Hematopoietic multipotent progenitor cell treated with erythropoietin and hydrocortisone succinate and interleukin-3 and kit ligand, for 15 days (in vitro differentiated cells): ENCODE measurements at places on chromosomes 12 and 14.

- DNase-seq = no peak
These were observed 43.6 kb downstream of the SYNE3 start for GRCh38 chr14:95472819-95473251.

DNA sequence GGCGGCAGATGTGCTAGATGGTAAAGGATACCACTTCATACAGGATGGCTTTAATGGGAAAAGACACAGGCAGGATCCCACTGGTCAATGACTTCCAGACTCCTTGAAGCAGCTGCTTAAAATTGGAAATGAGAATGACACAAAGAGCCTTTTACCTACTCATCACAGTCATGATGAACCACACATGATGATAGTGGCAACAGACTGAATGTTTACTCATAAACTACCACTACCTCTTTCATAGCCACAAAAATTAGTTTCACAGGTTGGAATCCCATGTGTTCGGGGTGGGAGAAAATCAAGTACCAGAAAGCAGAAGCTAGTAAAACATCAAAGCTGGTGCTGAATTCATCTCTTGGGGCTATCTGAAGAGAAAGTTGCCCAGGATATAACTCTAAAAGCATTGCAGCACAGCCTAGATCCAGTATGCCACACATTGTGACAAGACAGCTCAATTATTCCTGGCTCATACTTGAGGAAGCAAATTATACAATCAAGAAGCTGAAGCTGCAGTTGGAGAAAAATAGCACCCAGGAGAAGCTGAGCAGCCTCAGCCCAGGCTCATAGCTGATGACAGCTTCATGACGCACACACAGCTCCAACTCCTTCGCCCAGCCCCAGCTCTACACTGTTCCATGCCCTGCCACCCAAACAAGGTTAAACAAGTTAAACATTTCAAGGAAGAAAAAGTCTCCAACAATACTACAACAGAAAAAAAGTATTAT is 29.0 kb upstream of the C12orf50 start:
- DNase-seq = no peak

- no peak for DNase-seq
These were observed 100.2 kb downstream of the PDZRN4 start for GRCh38 chr12:41288142-41288811.

- peak; percentile 71 for DNase-seq
These were observed 198.9 kb downstream of the EPS8 start for GRCh38 chr12:15590180-15590826.

DNA sequence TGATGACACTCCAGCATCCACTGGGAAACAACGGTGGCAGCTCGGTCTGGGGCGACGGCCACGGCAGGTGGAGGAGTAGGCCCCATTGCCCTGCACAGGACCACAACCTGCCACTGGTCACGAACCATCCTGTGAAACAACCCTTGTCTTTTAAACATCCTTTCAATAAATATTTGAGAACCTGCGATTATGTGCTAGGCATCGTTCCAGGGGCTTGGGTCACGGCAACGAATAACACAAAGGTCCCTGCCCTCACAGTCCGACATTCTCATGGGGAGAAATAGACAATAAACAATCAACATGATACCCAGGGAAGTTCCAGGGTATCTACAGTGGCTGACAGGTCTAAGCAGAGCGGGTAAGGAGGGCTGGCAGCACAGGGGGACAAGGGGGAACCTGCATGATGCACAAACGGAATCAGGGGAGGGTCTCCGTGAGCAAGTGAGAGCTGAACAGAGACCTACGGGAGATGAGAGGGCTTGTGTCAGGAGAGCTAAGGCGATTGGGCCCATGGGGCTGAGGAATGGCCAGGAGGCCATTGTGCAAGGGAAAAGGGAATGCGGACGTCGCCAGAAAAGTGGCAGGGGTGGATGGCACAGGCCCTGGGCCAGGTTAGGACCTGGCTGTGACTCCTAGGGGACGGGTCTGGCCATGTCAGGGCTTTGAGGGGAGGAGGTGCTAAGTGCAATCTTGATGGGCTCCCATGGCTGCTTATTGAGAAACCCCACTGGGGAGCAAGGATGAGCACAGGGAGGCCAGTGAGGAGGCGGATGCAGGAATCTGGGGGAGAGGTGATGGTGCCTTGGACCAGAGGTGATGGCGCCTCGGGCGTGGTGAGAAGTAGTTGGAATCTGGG is 9.7 kb downstream of the SCARB1 start:
- no peak for DNase-seq

GRCh38 chr14:44383636-44384035 is 123.4 kb downstream of the FSCB start:
- DNase-seq = no peak

DNA sequence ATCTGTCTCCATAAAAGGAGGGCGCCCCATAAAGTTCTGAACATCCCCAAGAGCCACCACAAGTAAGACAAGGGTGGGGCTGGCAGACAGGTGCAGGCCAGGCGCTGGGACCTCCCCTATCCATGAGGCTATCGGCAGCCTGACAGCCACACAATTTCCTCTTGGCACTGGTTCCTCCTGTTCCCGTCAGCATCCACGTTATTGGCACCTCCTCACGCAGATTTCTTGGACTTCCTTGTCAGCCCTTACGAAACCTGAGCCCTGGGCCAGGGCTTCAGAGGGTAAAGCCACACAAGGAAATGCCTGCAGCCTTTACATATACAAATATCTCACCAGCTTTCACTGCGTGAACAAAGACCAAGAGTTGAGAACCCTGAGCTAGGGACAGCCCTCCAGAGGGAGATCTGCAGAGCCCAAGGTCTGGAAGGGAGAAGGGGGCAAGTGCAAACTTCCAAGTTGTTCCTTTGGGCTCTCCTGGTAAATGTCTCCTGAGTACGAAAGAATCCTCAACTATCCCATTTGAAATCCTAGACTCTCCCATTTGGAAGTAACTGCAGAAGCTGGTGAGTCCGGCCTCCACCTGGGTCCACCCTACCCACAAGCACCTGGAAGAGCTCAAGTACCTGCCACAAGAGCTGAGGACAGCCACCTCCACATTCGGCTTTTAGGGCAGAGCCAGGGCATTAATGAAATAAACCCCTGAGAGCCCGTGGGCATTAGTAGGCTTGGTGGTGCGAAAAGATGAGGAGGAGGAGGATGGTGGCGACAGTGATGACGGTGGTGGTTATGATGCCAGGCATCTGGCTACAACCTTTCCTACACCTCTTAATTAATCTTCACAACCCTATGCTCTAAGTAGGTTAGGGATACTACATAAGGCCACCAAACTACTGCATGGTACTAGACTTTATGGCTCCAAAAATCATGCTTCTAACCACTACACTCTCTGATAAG is 5.5 kb upstream of the TC2N start:
- DNase-seq = no peak

DNA sequence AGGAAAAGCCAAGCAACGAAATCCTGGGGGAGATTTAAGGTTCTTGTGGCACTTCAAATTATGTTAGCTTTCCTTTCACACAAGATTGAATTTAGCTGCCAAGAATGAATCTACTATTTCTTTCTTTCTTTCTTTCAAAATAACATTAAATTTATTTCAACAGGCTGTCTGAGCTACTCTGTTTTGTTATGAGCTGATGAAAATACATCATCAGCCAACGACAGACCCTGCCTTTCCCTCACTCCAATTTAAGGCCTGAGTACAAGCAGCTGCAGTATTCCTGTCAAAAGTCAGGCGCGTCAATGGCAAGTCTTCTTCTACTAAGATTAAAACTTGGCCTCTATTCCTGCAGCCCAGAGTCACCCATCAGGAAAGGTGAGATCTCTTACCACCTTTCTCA is 347.7 kb upstream of the FLRT2 start:
- no peak for DNase-seq

DNA sequence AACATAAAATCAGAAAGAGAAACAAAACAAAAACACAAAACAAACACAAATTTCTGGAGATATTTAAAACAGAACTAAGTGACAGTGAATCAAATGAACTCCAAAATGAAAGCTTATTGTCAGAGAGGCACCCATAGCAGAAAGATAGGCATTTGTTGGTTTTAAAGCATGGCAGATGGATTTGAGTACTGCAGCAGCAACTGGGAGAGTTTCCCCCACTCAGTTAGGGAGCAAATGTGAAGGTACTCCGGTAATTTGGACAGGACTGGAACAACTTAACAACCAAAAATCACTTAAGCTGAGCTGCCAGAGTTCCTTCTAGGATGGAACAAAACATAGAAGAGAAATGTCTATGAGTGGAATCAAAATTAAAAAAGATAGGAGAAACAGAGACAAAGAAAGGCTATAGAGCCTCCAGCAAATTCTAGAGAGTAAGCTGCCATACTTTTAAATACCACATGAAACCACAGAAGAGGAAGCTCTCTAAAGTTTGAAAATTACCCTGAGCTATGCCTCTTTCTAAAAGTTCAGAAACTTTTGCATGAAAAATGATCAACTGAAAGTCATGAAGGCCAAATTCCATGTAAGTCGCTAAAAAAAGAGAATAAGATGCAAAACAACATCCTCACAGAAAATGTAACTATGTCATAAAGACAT is 1248.3 kb upstream of the USP15 start:
- no peak for DNase-seq

DNA sequence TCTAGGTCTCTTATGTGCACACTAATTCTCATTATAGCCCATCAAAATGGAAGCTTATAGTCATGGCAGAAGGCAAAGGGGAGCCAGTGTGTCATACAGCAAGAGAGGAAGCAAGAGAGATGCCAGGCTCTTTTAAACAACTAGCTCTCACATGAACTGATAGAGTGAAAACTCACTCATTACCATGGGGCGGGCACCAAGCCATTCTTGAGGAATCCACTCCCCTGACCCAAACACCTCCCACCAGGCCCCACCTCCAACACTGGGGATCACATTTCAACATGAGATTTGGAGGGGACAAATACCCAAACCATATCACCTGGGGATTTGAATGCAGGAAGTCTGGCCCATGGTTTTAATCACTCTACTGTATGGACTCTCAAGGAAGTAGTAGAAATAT is 36.9 kb upstream of the CRACR2A start:
- DNase-seq = no peak

GRCh38 chr14:103904493-103905107 is 23.7 kb upstream of the TDRD9 start:
- no peak for DNase-seq

- no peak for DNase-seq
These were observed 23.3 kb upstream of the AMIGO2 start for GRCh38 chr12:47102845-47103651.

DNA sequence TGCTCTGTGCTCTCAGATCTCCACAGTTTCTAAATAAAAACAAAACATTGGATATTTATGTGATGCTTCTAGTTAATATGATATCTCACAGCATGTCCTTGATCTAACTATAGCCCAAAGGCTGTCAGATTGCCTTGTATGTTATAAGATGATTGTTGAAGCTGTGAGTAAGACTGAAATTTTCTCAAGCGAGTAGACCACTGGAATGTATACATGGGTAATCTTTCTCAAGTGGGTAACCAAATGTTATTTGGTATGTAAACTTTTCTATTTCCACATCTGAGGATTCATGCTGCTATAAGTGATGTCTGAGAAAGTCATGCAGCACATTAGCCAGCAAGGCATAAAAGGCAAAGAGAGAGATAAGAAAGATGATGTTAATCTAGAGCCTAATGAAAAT is 886.7 kb downstream of the NRXN3 start:
- DNase-seq = no peak
